NB4 (cell line): ENCODE measurements at places on chromosomes 13 and 19.

- DNase-seq: no peak
These were observed 50.9 kb downstream of the IRS2 start for GRCh38 chr13:109735436-109735966.

DNA sequence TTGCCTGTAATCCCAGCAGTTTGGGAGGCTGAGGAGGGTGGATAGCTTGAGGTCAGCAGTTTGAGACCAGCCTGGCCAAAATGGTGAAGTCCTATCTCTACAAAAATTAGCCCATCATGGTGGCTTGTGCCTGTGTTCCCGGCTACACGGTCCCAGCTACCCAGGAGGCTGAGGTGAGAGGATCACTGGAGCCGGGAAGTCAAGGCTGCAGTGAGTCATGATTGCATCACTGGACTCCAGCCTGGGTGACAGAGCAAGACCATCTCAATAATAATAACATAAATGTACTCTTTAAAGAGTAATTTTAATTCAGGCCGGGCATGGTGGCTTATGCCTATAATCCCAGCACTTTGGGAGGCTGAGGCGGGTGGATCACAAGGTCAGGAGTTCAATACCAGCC, 38.7 kb downstream of the SKA3 start:
- DNase-seq: peak; percentile 50

DNA sequence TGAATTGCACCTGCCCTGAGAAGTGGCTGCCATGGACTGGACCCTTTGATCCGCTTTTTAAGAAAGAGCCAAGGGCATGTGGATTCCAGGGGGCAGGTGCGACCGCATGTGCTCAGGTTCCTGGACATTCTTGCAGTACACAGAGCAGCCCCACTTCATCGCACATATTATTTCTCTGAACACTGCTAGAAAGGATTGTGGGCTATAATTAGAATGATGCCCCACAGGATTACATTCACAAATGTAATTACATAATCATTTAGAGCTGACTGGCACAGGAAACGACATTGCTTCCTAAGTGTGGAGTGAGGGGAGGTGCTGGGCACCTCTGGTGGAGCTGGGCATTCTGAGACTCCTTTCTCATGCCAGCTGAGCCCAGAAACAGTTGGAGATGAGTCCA, 37.5 kb upstream of the VSTM2B start:
- no peak for DNase-seq

- DNase-seq: peak; percentile 59
These were observed 84.0 kb downstream of the MZT1 start for GRCh38 chr13:72643311-72643989.

- DNase-seq: peak; percentile 15
These were observed 867 bp downstream of the WBP4 start for GRCh38 chr13:41061914-41062837.

- no peak for DNase-seq
These were observed 45.4 kb downstream of the WDFY2 start for GRCh38 chr13:51629491-51630287.

DNA sequence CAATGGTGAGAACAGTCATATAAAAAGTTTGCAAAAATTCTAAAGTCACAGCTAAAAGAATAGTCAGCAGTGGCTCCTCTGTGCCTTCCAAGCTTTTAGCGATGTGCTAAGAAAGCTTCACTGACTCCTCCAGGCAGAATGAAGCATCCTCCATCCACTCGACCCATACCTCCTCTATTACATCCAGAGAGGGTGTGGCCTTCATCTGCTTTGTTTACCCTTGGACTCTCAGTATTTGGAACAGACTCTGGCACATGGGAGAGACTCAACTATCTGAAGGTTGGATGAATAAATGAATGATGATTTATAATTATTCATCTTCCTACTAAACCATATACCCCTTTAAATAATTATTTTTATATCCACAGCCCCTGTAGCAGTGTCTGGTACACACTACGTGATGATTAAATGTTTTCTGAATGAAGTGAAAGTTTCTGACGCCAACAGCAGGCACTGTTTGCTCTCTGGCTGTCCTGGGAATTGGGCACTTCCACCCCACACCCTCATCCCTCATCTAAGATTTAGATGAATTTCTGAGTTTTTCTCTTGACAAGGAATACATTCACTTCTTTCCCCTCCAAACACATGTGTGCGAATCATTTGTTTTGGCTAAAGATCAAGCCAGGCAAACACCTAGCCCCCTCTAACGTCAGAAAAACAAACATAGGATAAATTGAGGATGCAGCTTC, 93.9 kb downstream of the NUFIP1 start:
- no peak for DNase-seq

DNA sequence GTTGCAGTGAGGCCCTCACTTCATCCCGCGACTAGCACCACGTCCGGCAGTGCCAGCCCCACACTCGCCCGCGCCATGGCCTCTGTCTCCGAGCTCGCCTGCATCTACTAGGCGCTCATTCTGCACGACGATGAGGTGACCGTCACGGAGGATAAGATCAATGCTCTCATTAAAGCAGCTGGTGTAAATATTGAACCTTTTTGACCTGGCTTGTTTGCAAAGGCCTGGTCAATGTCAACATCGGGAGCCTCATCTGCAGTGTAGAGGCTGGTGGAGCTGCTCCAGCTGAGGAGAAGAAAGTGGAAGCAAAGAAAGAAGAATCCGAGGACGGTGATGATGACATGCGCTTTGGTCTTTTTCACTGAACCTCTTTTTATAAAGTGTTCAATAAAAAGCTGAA, 48.6 kb downstream of the NLRP12 start:
- no peak for DNase-seq

DNA sequence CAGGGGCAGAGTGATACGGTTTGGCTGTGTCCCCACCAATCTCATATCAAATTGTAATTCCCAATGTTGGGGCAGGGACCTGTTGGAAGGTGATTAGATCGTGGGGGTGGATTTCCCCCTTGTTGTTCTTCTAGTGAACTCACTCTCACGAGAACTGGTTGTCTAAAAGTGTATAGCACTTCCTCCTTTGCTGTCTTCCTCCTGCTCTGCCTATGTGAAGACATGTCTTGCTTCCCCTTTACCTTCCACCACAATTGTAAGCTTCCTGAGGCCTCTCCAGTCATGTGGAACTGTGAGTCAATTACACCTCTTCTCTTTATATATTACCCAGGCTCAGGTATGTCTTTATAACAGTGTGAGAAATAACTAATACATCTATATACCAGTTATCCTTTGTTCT, 706.4 kb upstream of the KLHL1 start:
- DNase-seq: peak; percentile 22

- DNase-seq: no peak
These were observed 92.3 kb downstream of the COL4A1 start for GRCh38 chr13:110214637-110215036.

DNA sequence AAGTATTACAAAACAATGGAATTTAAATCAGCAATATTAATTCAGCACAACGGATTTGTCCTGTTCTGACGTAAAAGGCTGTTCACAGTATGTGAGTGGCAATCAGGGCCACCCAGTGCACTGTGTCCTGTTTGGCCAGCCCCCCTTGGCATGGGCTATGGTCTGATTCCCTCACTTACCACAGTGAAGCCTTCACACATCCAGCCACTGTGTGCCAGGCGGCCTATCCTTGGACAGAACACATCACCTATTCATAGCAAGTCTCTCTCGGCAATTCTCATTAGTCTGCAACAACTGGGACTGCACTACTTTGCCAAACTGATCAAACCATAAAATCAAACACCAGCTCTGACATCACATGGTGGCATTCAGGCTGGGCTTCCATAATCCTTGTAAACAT, 221.5 kb upstream of the TSHZ3 start:
- DNase-seq: no peak

GRCh38 chr13:27619093-27619727, 1.1 kb downstream of the LNX2 start:
- peak; percentile 9 for DNase-seq

- peak; percentile 33 for DNase-seq
These were observed 475.7 kb downstream of the UQCRFS1 start for GRCh38 chr19:28737021-28737895.

DNA sequence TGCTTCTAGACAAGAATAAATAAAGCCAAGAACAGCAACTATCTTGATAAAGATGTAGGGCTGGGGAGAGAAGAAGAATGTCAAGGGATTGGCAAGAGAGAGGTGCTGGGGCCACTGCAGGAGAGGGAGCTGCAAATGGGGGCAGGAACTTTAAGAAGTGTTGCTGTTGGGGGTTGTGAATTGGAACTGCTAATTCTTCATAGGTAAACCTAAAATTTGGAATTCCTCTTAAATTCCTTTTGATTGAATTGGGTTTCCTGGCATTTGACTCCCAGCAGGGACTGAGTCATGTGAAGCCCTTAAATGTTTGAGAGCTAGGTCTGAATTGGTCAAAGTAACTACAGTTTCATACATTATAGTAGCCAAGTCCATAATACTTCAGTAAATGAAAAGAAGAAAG, 305.6 kb upstream of the TMTC4 start:
- DNase-seq: no peak

DNA sequence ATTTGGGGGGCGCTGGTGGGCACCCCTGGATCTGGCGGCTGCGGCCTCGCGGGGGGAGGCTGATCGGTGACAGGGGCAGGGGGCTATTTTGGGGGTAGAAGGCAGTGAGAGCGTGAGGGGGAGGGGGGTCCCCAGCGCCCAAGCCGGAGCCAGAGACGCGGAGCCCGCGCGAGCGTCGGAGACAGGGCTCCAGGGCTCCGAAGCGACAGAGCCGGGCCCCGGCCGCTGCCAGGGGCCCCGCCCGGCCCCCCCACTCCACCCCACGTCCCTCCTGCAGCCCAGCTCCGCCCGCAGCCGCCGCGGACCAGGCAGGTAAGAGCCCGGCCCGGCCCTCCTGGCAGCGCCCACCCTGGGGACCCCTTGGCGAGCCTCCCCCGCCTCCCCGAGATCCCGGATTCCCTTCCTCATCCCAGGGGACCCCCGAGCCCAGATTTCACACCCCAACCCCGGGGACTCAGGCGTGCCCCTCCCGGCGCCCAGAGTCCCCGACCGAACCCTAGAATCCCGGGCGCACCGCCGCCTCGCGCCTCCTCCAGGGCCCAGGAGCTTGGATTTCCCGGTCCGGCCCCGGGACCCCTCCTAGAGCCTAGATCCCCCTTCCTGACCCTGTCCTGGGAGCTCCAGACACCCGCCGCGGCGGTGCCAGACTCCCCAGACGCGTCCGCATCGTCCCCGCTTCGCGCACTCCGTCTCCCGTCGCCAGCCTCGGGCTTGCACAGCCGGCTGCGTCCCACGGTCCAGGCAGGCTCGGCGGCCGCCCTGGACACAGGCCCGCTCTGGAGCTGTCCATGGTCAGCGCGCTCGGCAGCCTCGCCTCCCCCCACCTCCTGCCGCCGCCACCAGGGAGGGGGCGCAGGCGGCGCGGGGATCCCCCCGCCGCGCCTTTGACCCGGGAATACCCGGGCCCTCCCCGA, at the start of gene PPFIA3:
Gene PPFIA3 (plus strand): TSS at position 134 of the 914 bp plus-strand sequence. CDS start 8,330 bp downstream, outside the sequence.
- DNase-seq: no peak

- DNase-seq: no peak
These were observed 1697.9 kb downstream of the PCDH9 start for GRCh38 chr13:65532231-65532630.

DNA sequence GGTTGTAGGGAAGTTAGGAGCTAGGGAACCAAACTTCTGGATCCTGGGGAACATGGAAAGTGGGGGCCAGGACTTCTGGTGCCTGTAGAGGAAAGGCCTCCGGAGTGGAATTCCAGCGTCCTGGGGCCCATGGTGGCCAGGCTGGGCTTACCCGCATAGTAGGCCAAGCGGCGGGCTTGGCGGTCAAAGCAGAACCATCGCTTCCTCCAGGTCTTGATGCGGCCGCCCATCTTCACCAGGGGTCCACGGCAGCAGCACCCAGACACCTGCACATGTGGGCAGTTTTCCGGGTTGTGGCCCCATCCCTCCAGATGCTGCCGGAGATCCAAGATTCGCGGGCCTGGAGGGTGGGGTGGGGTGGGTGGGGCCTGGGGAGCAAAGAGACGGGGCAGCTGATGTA, 13.8 kb upstream of the LYPD3 start:
- DNase-seq: no peak

DNA sequence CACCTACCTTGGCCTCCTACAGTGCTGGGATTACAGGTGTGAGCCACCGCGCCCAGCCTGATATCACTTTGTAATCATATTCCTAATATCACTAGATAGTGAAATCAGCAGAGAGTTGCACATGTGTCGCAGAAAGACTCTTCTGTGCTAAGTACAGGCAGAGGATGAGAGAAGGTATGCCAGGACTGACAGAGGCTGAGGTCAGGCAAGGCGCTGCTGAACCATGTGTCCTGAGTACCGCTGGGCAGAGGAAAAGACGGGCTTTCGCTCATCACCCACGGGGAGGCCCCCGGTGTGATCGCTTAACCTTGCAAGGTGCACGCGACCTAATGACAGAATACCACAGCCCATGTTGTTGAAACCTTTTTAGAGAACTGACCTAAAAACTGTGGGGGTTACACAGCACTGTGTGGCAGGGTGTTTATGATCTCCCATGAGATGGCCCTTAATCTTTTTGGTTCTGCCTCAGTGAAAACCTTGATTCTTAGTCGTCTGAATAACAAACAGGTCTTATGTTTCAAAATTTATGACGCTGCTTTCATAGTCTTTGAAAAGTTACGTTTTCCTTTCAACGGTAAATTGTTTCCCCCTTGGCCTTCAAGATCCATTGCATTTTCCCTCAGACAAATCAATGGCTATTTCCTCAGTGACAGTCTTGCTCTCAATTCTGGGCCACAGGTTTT, 12.2 kb downstream of the GJA3 start:
- no peak for DNase-seq

DNA sequence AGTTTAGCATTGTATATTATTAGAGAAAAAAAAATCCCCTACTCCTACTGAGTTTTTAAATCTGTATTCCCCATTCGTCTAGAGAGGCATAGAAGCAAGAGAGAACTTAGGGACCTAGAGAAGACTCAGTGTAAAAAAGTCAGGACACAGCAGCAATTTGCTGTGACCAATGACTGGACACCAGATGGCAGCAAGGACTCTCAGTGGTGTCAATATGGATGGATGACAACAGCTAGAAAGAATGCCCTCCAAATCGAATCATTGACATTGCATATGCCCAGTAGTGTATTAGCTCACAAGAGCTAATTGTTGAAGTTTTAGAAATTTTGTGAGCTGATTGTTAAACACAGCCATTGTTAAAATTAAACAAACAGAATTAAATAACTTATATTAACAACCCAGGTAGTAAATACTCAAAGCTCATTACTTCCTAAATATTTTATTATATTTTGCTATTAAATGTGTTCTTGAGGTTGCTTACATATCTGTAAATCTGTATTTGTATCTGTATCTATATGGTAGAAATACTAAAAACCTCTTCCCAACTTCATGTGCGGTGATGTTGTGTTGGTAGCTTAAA, 43.9 kb downstream of the SIAH3 start:
- DNase-seq: peak; percentile 75

GRCh38 chr19:46023311-46023779, 492 bp upstream of the PGLYRP1 start:
- peak; percentile 45 for DNase-seq
